ENCODE measurements at places on chromosomes 12 and 14. TPM values are rescaled to one million over a fixed set of nuclear protein-coding genes. Genes with fewer than 3 reads are reported as not detected.

DPF3 gene
- total RNA-seq = 1.1 TPM

DNA sequence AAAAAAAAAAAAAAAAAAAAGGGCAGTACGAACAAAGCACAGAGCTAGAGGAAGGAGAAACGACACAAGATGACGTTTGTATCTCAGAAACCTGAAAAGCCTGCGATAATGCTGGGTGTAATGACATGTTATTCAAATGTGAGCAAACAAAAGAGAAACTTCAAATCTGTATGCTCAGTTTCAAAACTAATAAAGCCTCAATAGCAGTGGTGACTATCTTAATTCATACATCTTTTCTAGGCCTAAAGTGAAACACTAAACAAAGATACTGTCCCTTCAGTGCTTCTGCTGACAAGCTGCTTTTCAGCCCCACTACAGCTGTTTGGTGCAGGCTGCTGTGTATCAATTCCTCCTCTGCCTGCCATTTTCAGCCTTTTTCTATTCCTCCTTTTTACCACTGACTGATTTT, 15.8 kb downstream of the ITPR2 start:
- DNase-seq = no peak

GRCh38 chr12:80681786-80682185, 25.6 kb upstream of the MYF6 start:
- no peak for DNase-seq

GRCh38 chr12:25839470-25839869, 119.0 kb upstream of the RASSF8 start:
- no peak for DNase-seq

PTPRQ gene
- not detected for total RNA-seq

DNA sequence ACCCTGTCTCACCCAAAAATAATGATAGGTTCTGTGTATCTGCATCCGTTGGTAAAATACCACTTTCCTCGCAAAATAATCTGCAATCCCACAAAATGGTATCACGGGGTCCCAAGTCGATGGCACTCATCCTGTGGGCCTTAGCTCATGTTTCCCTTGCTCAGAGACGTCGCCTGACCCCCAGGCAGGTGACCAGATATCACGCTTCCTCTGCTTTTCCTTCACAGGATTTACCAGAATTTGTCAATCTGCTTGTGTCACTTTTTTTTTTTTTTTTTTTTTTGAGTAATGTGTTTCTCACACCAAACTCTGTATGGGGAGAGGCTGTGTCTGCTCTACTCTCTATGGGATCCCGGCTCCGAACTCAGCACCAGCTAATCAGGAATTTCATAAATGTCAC, 162.7 kb downstream of the PRKCH start:
- no peak for DNase-seq

DNA sequence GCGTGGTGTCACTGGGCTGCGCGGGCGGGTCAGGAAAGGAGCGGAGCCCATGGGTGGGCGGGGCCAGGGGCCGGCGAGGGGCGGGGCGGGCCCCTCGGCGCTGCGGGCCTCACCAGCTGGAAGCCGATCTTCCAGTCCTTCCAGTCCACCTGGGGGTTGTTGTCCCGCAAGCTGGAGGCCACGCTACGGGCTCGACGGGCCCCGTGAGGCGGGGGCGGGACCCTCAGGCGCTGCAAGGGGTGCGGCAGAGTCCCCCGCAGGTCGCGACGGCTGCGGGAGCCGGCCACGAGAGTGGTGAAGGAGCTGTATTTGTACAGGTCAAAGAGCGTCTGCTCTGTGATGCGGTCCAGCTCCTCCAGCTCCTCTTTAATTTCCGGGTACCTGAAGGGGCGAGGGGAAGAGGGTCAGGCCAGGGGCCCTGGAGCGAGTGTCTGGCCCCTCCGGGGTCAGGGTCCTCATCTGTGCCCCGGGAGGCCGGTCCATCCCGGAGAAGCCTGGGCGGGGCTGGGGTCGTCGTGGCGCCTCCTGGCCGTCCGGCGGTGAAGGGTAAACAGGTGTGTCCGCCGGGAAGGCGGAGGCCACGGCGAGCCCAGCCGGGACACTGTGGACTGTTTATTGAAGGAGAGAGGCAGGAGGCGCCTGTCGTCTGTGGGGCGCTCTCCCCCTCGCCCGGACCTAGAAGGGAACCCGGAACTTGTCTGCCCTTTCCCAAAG, 11.9 kb downstream of the SCNN1A start:
- peak; percentile 71 for DNase-seq

CD27 gene
- total RNA-seq = 181 TPM

DNA sequence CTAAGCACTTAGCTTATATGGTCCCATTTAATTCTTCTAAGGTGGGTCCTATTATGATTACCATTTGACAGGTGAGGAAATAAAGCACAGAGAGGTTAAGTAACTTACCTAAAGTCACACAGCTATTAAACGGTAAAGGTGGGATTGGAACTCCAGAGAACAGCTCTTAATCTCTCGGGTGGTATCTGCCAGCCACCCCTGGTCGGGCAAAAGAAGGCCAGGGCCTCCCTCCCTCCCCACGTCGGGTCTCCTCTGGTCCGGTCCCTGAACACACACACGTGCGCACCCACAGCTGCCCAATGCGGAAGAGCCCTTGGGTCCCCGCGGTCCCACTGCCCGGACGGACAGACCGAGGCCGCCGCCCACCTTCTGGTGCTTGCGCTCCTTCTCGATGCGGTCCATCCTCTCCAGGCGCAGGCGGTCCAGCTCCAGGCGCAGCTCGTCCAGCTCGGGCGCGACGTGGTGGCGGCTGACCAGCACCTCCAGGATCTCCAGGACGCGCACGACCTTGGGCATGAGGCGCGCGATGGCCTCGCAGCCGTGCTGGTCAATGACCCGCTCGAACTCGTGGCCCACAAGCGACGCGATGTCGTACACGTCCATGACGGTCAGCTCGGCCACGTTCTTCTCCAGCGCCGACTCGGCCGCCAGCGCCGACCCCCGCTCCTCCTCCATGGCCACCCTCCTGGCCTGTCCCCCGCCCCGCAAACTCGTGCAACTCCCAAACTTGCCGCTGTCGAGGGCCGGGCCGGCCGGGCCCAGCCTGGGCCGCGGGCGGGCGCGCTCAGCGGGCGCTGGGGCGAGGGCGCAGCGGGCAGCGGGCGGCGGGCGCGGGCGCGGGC, 490 bp downstream of the RILPL1 start:
- no peak for DNase-seq

PAPLN gene
- 0.36 TPM for total RNA-seq

DNA sequence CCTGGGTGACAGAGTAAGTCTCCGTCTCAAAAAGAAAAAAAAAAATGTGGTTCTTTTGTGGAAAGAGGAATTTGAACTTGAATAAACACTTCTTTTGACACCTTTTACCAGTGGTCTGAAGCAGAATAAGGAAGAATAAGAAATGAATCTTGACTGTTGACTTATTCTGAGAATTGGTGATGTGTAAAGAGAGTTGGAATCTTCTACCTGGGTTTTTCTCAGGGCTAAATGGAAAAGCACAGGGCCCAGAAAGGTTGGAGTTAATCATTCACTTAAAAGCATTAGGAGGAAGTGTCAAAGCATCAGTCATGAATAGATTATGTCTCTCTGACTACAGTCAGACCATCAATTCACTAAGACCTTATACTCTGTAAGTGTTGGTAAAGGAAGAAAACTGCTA, 13.9 kb downstream of the PNMA1 start:
- DNase-seq = no peak

DNA sequence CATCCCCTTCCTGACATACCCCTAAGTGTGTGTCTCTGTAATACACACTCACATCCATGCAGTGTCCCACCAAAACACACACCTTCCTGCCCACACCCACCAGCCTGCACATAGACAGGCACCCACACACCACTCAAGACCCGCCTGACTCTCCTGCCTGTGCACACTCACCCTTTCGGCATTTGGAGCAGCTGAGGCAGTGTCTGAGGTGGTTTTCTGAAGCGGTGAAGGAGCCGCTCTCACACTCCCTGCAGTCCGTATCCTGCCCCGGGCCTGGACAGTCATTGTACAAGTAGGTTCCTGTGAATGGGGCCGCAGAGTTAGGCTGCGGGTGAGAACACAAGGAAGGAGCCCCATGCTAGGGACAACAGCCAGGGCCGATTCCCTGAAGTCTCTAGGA, 8.3 kb downstream of the TNFRSF1A start:
- peak; percentile 52 for DNase-seq

GRCh38 chr12:52673217-52673616, 7.0 kb downstream of the KRT1 start:
- DNase-seq = no peak

DNA sequence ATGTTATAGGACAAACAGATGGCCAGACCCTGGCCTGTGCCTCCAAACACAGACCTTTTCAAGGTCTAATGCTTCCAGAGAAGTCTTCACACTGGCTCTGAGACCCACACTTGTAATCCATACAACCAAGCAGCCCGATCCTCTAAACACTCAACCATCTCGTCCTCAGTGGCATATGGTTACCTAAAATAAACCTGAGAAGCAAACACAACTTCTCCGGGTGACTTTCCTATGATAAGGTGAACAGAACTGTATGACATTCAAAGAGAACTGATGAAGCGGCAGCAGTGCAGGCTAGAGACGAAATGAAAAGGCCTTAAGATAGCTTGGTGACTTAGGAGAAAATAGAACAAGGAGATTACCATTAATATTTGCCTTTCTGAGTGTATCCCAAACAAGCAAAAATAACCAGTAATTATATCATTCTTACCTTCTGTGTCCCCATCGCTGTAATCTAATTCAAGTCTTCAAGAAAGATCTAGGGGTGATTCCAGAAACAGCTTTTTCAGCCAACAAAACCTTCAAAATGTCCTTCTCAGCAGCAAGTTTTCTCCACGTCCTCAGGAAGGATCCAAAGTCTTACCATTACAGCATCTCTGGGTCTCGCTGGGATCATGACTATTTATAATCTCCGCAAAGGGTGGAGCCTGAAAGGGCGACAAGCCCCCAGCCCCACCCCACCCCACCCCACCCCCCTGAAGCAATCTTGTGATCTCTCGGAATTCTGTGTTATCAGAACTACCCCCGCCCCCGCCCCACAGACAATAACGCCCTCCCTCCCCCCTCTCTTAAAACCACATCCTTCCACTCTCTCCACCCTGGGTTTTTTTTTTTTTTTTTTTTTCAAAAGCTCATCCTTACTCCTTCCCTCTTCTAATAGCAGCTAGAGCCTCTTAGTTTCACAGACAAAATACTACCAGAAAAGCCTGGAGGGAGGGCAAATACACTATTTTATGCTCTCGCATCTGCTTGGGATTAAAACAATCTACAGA, at the start of gene SLC2A3:
TSS of gene SLC2A3 (minus strand) at position 598 of the 992 bp plus-strand sequence. CDS start at position 445, 153 bp downstream.
- DNase-seq = peak; percentile 81

MYO1H gene
- not detected for total RNA-seq

DNA sequence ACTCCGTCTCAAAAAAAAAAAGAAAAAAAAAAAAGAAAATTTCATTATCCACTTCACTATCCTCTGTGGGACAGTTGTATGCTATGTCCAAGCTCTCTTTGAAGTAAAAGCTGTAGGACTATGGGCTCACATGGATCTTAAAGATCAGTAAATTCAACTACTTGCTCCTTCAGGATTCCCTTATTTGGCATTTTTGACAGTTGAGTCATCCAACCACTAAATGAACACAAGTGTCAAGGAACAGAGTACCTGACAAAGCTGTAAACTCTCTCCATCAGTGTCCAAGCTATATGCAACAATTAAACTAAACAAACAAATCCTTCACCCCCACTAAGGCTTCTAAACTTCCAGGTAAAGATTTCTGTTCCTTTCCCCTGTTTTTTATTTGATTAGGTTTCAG, 177.0 kb downstream of the CEP128 start:
- no peak for DNase-seq

- no peak for DNase-seq
Observed at GRCh38 chr12:41577995-41578394, 389.9 kb downstream of the PDZRN4 start.

BIN2 gene
- total RNA-seq = 32.0 TPM

GRCh38 chr12:79098530-79098929, 234.0 kb downstream of the SYT1 start:
- no peak for DNase-seq

RASSF9 gene
- not detected for total RNA-seq

DNA sequence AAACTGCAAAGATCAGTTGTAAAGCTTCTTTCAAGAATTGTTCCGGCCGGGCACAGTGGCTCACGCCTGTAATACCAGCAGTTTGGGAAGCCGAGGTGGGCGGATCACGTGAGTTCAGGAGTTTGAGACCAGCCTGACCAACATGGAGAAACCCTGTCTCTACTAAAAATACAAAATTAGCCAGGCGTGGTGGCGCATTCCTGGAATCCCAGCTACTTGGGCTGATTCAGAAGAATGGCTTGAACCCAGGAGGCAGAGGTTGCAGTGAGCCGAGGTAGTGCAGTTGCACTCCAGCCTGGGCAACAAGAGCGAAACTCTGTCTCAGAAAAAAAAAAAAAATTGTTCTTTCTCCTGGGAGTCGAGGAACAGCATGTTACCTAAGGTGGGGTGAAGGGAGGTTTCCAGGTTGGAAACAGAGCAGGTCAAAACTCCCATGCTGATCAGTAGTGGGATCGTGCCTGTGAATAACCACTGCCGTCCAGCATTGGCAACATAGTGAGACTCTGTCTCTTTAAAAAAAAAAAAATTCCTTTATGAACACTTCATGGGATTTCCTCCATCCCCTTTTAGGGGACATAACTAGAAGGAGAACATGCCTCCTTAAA, 13.9 kb downstream of the FBXO34 start:
- no peak for DNase-seq

- no peak for DNase-seq
Observed at GRCh38 chr12:32989705-32990104, 93.1 kb upstream of the PKP2 start.

GRCh38 chr12:77592836-77593235, 237.9 kb upstream of the NAV3 start:
- DNase-seq = no peak

DNA sequence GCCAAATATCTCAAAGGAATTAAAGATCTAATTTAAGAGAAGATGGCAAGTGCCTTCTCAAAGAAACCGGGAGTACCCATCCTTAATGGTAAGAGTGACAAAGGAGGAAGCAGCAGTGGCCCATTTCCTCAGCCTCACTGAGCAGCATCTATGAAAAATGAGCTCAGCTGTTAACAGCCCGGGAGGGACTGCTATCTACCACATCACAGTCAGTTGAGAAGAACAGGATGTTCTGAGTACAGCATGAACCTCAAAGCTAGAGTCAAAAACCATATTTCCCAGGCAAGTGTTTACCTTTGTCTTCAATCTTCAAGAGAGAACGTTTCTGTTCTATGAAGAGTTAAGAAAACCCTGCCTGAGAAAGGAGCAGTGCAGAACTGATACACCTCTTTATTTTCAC, 115.0 kb downstream of the BTG1 start:
- DNase-seq = no peak

SPSB2 gene
- total RNA-seq = 3.0 TPM

GRCh38 chr12:53070877-53071492, 8.2 kb downstream of the SPRYD3 start:
- no peak for DNase-seq

SYNDIG1L gene
- not detected for total RNA-seq

LRRIQ1 gene
- not detected for total RNA-seq

GRCh38 chr12:66302827-66303169, 505 bp downstream of the HELB start:
- no peak for DNase-seq

PAH gene
- not detected for total RNA-seq

DNA sequence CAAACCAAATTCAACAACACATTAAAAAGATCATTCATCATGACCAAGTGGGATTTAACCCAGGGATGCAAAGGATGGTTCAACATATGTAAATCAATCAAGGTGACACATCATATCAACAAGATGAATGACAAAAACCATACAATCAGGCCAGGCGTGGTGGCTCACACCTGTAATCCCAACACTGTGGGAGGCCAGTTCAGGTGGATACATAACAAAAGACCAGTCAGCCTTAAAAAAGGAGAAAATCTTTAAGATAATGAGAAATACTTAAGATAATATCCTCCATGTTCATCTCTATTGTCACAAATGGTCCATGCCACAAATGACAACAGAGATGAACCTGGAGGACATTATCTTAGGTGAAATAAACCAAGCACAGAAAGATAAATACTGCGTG, 12.4 kb downstream of the L2HGDH start:
- DNase-seq = no peak

CD69 gene
- total RNA-seq = 143 TPM
